ENCODE measurements at places on chromosomes 5 and 9.

- no peak for DNase-seq
These were observed 85.6 kb downstream of the MACROH2A1 start for GRCh38 chr5:135313405-135313804.

DNA sequence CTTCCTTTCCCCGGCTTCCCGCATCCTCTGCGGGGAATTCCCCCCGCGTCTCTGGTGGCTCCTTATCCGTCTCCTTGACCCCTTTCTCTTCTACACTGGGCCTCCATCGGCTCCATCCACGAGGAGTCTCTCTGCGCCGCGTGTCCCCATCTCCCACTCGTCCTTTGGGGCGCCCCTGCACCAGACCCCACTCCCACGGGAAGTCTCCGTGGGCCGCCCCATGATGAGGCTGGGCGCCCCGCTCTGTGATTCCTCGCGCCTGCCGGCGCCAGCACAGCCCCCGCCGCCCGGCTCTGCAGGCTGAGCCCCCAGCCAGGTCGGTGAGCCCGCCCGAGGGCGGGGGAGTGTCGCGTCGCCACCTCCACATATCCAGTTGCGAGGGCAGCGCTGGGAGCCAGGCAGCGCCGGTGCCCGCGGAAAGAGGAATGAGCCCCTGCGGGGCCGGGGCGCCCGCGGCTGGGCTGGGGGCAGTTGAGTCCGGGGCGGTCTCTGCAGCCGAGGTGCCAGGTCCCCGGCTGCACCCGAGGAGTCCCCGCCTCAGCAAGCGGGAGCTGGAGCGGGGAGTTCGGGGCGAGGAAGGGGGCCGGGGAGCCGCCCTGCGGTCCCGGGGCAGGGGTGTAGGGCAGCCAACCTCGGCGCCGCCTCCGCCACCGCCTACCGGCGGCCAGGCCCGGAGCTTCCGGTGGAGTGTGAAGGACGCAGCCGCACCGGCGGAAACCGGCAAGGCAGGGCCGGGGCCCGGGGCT is 2.1 kb upstream of the TRAF1 start:
- peak; percentile 70 for DNase-seq

- DNase-seq = no peak
These were observed 93.4 kb upstream of the CLINT1 start for GRCh38 chr5:157952374-157952685.

- DNase-seq = no peak
These were observed 1.2 kb downstream of the FAM163B start for GRCh38 chr9:133607976-133608375.

DNA sequence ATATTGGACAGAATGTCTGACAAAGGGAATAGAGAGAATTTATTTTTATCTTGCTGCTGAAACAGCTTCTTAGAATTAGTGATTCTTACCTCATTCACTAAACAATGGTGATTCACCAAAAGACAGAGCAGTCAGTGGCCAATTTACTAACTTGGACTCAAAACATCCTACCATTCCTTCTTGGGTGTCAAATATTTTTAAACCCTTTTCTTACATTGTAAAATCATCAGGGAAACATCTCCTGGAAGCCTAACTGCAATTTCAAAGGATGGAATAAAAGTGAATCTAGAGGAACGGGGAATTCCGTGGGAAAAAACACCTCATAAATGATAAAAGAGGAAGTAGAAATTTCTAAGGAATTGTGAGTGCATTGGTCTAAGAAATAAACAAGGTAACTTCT is 97.7 kb downstream of the LHFPL2 start:
- no peak for DNase-seq

DNA sequence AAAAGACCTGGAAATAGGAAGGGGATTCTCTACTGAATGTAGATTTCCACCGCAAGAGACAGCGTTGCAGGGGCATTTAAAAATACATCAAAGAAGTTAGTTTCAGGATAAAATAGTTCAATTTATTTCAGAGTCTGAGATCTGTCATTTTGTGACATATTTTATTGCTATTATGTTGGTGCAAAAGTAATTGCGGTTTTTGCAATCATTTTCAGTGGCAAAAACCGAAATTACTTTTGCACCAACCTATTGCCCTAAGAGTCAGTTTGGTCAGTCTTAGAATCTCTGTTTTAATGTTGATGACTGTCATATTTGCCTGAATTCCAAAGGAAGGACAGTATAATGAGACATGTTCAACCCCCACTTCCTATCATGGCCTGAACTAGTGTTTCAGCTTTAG is 219.5 kb upstream of the CDH10 start:
- no peak for DNase-seq

- DNase-seq = peak; percentile 56
These were observed 194.4 kb downstream of the RGS3 start for GRCh38 chr9:113657765-113658544.

DNA sequence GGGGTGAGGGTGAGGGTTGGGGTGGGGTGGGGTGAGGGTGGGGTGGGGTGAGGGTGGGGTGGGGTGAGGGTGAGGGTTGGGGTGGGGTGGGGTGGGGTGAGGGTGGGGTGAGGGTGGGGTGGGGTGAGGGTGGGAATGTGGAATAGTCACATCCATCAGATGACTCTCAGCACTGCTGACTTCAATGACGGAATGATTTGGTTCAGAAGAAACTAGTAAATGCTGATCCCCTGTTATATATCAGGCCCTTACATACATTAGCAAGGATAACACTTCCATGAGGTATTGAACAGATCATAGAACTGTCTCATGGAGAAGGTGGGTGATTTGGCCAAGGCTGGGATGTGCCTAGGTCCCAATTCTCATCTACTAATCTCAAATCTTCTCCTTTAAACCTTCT is 24.5 kb upstream of the C5orf47 start:
- no peak for DNase-seq

- DNase-seq = no peak
These were observed 21.9 kb upstream of the FAM169A start for GRCh38 chr5:74888117-74888516.

GRCh38 chr9:133795049-133795448 is 56.9 kb upstream of the SARDH start:
- no peak for DNase-seq

GRCh38 chr5:135262364-135262763 is 136.7 kb downstream of the MACROH2A1 start:
- no peak for DNase-seq

DNA sequence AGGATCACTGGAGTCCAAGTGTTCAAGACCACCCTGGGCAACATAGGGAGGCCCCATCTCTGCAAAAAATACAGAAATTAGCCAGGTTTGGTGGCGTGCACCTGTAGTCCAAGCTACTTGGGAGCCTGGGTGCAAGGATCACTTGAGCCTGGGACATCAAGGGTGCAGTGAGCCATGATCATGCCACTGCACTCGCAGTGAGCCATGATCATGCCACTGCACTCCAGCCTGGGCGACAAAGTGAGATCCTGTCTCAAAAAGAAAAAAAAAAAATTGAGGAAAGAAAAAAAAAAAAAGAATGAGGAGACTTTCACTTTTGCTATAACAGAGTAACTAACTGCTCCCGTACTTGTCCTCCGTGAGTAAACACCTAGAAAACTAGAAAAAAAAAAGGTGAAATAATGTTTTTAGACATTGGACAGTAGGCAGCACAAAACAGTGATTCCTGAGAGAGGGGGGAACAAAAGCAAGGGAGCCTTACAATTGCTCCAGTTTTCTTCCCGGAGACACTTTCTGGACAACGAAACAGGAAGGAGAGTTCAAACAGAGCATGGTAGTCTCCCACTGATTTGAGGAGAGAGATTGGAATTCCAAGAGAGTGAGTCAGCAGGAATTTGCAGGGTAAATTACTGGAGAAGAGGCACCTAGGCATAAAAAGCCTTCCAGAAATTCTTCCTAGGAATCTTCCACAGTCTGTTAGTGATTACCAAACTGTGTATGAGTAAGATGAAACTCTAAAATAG is 6.9 kb upstream of the ZBTB5 start:
- no peak for DNase-seq

DNA sequence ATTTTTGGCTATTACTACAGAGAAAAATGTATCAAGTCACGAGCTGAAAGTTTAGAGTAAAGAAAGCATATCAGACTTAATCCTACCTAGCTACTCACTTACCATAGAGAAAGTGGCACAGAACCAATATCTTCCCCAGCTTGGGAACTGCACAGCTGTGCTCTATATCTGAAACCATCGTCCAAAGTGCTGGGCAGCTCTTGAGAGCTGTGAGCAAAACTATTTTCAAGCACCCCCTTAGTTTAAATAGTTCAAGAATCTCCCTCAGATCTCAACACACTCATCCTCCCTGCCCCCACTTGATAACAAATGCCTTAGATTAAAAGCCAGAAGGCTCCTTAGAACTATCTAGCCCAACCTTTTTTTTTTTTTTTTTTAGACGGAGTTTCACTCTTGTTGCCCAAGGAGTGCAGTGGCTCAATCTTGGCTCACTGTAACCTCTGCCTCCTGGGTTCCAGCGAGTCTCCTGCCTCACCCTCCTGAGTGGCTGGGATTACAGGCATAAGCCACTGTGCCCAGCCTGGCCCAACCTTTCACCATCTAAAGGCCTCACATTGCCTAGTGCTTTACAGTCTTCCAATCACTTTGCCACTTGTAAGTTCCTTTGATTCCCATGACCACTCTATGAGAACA is 94.2 kb upstream of the APC start:
- DNase-seq = no peak

- DNase-seq = no peak
These were observed 154.2 kb upstream of the ZNF366 start for GRCh38 chr5:72661405-72661804.

DNA sequence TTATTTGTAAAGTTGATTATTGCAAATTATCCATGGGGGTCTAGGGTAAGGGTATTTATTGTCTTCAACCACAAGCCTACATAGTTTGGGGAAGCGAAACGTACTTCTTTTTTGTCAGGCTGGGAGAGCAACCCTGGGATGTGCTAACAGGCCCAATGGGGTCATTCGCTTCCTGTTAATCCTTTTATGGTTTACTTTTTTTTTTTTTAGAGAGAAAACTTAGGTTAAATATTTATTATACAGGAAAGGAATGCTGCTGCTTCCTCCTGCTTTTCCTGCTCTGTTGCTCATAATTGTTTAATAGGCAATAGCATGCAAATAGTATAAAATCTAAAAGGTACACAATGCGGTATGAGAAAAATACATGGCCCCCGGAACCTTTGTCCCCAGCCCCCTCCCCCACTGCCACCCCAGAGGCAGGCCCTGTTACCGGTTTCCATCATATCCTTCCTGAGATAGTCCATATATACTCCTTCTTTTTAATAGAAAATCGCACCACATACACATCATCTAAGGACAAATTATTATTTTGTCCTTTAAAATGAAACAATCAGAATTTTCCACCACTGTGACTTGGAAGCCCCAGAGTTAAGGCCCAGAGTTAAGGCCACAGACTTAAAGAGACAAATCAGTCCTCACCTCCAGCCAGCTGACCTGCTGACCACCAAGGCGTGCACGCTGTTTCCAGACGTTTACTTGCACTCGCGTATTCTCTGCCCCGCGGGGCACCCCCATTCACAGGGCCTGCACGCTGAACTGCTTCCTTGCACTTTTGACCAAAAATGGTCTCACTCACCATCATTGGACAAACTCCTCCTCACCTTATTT is 83.9 kb downstream of the NDFIP1 start:
- no peak for DNase-seq

- DNase-seq = no peak
These were observed 80.5 kb downstream of the PLPP1 start for GRCh38 chr5:55454282-55454681.

DNA sequence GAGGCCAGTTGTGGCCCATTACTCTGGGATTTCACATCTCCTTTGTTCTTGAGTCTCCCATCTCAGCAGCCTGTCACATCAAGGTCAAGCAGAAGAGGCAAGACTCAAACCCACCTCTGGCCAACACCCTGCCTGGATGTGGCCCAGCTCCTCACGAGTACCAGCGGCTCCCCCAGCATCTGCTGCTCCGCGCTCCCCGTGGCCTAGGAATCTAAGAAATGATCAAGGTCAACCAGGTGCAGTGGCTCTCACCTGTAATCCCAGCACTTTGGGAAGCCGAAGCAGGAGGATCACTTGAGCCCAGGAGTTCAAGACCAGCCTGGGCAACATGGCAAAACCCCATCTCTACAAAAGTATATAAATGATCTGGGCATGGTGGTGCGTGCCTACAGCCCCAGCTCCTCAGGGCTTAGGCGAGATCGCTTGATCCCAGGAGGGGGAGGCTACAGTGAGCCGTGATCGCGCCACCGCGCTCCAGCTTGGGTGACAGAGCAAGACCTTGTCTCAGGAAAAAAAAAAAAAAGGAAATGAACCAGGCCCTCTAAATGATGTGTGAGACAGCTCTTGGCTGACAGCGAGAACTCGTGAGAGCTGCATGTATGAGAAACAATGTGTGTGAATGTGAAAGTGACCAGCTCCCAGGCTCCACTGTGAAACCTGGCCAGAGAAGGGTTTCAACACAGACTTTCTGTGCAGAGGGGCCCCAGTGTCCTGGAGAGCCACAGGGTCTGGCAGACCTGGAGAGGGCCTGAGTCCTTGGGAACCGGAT is 61.6 kb upstream of the ANGPTL2 start:
- DNase-seq = no peak

DNA sequence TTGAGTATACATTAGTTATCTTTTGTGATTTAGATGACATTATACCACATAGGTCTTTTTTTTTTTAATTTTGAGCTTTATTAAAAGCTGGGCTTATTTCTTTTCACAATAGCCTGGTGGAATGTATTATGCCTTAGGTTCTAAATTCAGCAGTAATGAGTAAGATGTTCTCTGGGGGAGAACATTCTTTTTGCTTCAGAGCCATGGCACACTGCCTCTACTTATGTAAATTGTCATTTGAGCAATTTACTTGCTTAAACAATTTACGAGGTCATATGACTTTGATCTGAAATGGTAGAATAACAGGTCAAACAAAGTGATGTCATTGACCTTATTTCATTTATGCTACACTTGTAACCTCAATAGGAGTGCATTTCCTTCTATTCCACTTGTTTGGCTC is 154.2 kb downstream of the FOCAD start:
- no peak for DNase-seq

GRCh38 chr9:78300209-78300608 is 3.3 kb downstream of the PSAT1 start:
- no peak for DNase-seq

- no peak for DNase-seq
These were observed 608 bp downstream of the ELOVL7 start for GRCh38 chr5:60843386-60843935.

DNA sequence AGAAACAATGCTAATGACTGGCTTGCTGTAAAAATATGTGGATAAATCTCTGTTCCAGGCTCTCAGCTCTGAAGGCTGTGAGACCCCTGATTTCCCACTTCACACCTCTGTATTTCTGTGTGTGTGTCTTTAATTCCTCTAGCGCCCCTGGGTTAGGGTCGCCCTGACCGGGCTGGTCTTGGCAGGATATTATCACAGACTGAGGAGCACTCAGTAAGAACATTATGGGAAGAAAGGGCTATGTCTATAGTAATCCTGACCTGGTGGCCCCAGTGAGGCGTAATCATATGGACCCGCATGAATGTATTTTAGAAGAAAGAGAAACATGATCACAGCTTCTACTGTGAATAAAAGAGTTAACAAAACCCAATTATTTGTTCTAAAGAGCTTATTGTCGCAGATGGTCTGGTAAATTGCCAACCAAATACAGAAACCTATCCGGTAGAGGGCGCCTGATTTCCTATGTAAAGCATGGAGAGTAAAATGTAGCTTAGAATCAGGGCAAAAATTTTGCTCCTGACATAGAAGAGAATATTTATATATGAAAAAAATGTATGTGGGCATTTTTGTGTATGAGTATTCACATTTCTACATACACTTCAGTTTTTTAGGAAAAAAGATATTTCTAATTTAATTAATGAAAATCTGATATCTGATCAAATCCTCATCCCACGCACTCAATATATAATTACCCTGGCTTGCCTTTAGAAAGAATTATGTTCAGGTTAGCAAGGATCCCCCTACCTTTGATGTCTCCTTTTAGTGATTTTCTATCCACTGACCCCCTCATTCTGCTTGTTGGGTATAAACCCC is 5.8 kb upstream of the IFNA1 start:
- DNase-seq = no peak

- no peak for DNase-seq
These were observed 473.5 kb upstream of the DAP start for GRCh38 chr5:11234501-11234911.
